ENCODE measurements at places on chromosomes 1 and 21. TPM values are rescaled to one million over a fixed set of nuclear protein-coding genes. Genes with fewer than 3 reads are reported as not detected.

DNA sequence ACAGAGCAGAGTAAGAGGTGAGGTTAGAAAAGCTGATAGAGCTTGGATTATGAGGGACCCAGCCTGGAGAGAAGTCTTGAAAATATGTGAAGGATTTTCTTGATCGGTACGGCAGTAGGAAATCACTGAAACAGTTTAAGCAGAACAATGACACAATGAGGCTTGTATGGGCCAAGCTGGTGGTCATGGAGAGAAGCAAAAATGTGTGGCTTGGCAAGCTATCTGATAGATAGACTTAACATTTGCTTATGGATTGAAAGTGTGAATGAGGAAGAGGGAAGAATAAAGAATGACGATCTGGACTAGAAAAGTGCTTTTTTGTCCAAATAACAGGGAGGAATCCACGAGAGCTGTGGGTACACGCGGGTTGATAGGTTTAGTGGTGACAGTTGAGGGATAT lies 15.4 kb upstream of the XPR1 start:
- H3K27ac ChIP-seq, result no peak overlapping the region
- H3K4me1 ChIP-seq, result peaks cover 3% of the 10 kb centered on the region
- H3K27me3 ChIP-seq, result no peaks in the 10 kb centered on the region
- H3K4me3 ChIP-seq, result no peak overlapping the region
- DNase-seq, result no peak

NENF gene
- total RNA-seq, result 54.6 TPM

DNA sequence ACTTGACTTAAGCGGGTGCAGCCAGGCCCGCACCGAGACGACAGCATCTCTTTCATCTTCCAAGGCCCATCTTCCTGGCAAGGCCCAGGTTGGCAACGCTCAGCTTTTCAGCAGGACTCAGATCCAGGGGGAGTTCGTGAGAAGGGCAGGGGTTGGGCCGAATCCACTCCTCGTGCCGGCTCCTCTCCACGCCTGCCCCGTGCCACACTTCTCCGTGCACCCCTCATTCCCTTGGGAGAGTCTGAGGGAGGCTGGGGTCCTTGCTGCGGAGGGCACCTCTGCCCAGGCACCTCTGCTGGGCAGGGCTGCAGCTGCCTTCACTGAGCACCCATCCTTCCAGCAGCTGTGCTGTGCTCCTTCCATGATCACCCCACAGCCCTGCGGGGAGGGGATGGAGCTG lies 22.3 kb downstream of the PRDM16 start:
- H3K36me3 ChIP-seq, result no peaks in the 10 kb centered on the region
- no peak overlapping the region for H3K27ac ChIP-seq
- no peak overlapping the region for H3K4me3 ChIP-seq
- H3K4me1 ChIP-seq, result no peaks in the 10 kb centered on the region
- no peak for DNase-seq
- H3K27me3 ChIP-seq, result no peaks in the 10 kb centered on the region

- H3K27ac ChIP-seq, result no peak overlapping the region
- no peaks in the 10 kb centered on the region for H3K4me1 ChIP-seq
- H3K27me3 ChIP-seq, result no peaks in the 10 kb centered on the region
- DNase-seq, result no peak
Measured at GRCh38 chr1:178389441-178389840, 107.3 kb downstream of the CLEC20A start.

- no peak for DNase-seq
- H3K4me1 ChIP-seq, result peaks cover 14% of the 10 kb centered on the region
- H3K27me3 ChIP-seq, result no peaks in the 10 kb centered on the region
- H3K4me3 ChIP-seq, result no peak overlapping the region
- no peaks in the 10 kb centered on the region for H3K36me3 ChIP-seq
Measured at GRCh38 chr1:229105109-229105508, 165.8 kb upstream of the RAB4A start.

DNA sequence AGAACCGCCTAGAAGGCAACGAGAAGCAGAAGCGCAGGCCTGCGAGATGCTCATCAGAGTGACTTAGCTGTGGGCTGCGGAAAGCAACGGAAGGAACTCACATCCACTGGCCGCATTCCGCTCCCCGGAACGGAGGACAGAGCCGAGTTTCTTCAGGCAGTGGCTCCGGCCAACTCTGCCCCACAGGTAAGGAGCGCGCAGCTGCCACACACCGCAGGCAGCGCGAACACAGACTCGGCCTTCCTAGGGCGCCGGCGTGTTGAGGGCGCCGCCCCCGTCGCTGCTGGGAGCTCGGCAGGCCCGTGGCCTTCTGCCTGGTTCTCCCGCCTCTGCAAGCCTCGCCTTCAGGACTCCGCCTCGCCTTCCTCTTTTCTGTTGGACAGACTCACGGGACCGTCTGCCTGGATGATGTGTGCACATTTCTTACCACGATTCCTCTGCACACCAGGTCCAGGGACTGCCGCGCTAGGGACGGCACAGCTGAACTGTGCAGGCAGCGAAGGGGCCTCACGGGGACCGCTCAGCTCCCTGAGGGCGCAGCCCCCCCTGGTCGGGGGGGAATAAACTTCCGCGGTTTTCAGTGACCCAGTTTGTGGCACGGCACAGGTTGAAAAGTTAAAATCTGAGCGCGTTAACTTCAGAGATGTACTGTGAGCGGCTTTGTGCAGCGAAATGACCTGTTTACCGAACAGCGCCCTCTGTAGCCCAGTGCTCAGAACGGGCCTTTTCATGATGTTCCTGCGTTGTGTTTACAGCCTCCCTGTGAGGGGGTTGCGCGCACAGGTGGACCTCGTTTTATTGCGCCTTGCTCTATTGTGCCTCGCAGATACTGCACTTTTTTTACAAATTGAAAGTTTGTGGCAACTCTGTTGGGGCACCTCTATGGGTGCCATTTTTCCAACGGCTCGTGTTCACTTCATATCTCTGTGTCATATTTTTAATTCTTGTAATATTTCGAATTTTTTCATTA lies 15.8 kb downstream of the TCP10L start:
- H3K27ac ChIP-seq, result peak overlapping the region; percentile 88
- H3K36me3 ChIP-seq, result no peaks in the 10 kb centered on the region
- peak; percentile 91 for DNase-seq

GAS5 gene
- total RNA-seq, result 158 TPM

GRCh38 chr1:212290608-212291007 lies 5.4 kb downstream of the PPP2R5A start:
- no peaks in the 10 kb centered on the region for H3K27me3 ChIP-seq
- no peak for DNase-seq
- no peak overlapping the region for H3K4me3 ChIP-seq
- H3K4me1 ChIP-seq, result peaks cover 6% of the 10 kb centered on the region

Data from testis (tissue), 5 donors.